ENCODE measurements at places on chromosomes 11 and 22. TPM values are rescaled to one million over a fixed set of nuclear protein-coding genes. Genes with fewer than 3 reads are reported as not detected.

- peak; percentile 96 for DNase-seq
- peaks cover 8% of the 10 kb centered on the region for H3K36me3 ChIP-seq
- H3K27ac ChIP-seq, result peak overlapping the region; percentile 84
- H3K4me3 ChIP-seq, result no peak overlapping the region
Measured at GRCh38 chr11:8777907-8778767, 95.5 kb downstream of the RPL27A start.

DNA sequence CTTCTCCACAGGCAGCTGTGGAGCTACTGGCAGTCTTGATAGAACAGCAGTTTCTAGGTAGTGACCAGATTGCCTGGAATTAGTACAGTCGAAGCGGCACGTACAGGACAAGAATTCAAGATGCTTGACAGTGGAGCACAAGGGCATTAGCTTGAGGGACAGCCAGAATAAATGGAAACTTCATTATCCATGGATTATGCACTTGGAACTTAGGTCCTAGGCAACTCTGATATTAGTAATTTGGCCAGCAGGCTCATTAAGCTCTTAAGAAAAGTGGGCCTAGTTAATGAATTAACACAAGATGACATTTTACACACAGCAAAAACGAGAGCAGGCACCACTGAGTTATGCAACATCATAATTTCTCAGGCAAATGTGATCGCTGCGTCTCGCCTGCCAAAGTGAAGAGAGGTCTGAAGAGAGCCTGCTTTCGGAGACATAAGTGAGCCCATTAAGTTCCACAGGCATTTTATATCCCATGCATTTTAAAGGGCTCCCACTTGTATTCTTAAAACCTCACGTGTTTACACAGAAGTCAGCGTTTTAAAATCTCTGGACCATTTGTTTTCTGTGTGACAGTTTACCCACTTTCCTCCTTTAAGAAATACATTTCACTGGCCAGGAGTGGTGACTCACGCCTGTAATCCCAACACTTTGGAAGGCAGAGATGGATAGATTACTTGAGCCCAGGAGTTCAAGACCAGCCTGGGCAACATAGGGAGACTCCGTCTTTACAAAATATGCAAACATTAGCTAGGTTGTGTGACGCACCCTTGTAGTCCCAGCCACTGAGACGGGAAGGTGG lies 66.2 kb downstream of the COMMD9 start:
- H3K36me3 ChIP-seq, result peaks cover 10% of the 10 kb centered on the region
- DNase-seq, result peak; percentile 45
- no peaks in the 10 kb centered on the region for H3K4me1 ChIP-seq
- no peak overlapping the region for H3K27ac ChIP-seq

DNA sequence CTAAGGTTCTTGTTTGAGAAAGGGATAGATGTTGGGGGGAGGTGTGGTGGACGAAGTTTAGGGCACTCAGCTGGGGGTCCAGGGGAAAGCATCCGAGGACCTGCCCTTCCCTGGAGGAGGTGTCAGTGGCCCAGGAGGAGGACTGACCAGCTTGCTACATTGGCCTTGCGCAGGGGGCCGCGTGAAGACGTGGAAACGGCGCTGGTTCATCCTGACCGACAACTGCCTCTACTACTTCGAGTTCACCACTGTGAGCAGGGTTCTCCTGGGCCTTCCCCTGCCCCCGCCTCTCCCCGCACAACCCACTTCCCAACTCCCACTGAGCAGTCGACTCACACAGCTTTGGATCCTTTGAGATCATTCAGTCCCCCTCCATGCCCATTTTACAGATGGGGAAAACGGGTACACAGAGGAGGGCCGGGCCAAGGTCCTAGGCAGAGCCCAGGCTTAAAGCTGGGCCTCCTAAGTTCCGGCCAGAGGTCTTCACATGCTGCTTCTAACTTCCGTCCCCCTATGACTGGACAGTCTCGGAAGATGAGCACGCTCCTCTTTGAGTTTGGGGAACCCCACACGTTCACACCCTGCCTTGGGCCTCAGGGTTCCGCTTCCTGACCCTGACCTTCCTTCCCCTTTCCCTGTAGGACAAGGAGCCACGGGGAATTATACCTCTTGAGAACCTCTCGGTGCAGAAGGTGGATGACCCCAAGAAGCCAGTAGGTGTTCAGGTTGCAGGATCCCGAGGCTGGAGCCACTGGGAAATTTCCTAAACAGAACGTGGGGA lies 28.7 kb downstream of the CYTH4 start:
- H3K27me3 ChIP-seq, result peaks cover 6% of the 10 kb centered on the region
- no peak overlapping the region for H3K4me3 ChIP-seq
- H3K36me3 ChIP-seq, result no peaks in the 10 kb centered on the region

Gene DDI1
- polyA plus RNA-seq, result not detected

GRCh38 chr11:120013325-120014250 lies 124.3 kb downstream of the TRIM29 start:
- H3K4me3 ChIP-seq, result no peak overlapping the region
- peaks cover 22% of the 10 kb centered on the region for H3K27me3 ChIP-seq
- H3K4me1 ChIP-seq, result peaks cover 54% of the 10 kb centered on the region
- H3K27ac ChIP-seq, result no peak overlapping the region

DNA sequence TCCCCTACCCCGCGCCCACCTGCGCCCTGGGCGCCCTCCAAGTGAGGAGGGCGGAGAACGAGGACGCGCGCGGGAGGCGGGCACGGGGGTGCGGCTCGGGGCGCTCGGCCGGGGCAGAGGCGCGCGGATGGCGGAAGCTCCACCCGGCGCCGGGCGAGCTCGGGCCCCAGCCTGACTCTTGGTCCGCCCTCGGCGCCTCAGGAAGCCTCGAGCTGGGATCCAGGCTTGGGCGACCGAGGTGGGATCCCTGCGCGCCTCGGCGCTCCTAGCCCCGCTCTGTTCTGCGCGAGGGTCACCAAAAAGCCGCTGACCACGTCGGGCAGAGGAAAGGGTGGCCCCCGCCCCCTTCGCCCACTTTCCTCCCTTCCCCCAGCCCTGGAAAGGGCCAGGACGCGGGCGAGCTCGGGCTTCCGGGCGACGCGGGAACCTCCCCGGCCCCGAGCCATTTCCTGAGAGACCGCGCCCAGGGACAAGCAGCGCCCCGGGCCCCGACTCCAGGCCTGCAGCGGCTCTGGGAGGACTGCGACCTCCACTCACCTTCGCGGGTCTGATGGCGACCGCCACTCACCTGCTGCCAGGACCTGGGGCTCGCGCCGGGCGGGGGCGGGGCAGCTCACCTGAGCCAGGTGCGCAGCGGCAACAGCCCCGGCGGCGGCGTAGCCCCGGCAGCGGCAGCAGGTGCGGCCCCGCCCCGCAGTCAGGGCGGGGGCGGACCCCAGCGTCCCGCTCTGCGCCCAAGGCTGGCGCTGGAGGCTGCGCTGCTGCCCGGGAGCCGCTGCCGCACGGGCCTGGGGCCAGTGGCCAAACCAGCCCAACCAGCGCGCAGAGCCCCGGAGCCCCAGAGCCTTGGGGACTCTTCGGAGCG lies 2.2 kb upstream of the SIGIRR start:
- no peak overlapping the region for H3K27ac ChIP-seq
- no peaks in the 10 kb centered on the region for H3K36me3 ChIP-seq
- peak overlapping the region; percentile 26 for H3K4me3 ChIP-seq
- DNase-seq, result no peak

Gene CREB3L1
- 50.7 TPM for polyA plus RNA-seq

GRCh38 chr11:9720290-9720630 lies 56.4 kb downstream of the SWAP70 start:
- H3K36me3 ChIP-seq, result no peaks in the 10 kb centered on the region
- DNase-seq, result peak; percentile 22
- peak overlapping the region; percentile 85 for H3K27ac ChIP-seq

GRCh38 chr11:68962527-68963250 lies 18.1 kb downstream of the MRGPRD start:
- H3K27ac ChIP-seq, result peak overlapping the region; percentile 42
- H3K36me3 ChIP-seq, result no peaks in the 10 kb centered on the region
- DNase-seq, result peak; percentile 56
- peaks cover 55% of the 10 kb centered on the region for H3K4me1 ChIP-seq
- no peak overlapping the region for H3K4me3 ChIP-seq
- no peaks in the 10 kb centered on the region for H3K27me3 ChIP-seq

DNA sequence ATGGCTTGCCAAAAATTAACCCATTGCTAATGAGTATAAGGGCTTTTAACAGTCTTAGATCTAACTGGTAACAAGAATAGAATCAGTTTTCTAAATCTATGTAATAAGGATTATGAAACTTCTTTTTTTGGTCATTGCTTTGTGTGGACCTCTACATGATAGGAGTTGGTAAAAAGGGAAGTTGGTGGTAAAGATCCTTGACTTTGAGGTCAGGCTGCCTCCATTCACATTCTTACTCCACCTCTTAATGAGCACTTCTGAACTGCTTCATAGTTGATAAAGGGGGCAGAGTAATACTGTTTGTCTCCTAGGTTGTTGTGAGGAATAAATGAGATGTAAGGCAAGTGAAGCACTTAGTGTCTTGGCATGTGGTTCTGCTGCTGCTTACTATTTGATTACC lies 10.6 kb downstream of the EIF3M start:
- no peak overlapping the region for H3K27ac ChIP-seq
- peaks cover 39% of the 10 kb centered on the region for H3K36me3 ChIP-seq
- H3K27me3 ChIP-seq, result no peaks in the 10 kb centered on the region

Data from muscle of leg (tissue), 16 donors.